Fibroblast of skin of right biceps (primary cell): ENCODE measurements at places on chromosomes 3 and 15.

- no peak for DNase-seq
Observed at GRCh38 chr3:178658694-178659325, 122.6 kb downstream of the KCNMB2 start.

DNA sequence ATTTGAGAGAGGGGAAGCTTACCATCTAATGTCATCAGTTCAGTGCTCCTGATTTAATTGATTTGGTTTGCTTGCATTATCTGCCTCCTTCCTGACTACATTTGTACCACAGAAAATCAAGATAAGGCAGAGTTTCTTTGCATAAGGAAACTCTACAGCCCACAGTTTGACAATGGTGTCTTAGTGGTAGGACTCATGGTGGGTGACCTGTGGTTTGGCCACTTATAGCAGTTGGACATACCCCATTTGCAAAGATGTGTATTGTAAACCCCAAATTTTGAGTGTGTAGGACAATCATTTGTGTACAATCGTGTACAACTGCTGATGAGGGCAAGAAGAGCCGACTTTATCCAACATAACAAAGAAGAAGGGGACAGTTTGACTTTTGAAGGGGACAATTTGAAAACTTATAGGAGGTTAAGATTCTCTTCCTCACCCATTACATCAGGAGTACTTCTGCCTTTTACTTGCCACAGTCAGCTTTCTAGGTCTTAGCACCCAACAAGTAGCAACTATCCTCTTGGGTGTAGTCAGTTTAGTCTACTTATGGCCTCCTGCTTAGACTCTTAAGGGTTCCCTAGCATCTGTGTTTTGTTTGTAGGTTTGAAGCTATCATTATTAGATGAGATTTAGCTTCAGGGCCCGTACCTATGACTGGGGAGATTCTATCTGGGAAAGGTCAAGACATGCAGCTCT is 6.2 kb downstream of the TGFBR2 start:
- no peak for DNase-seq

DNA sequence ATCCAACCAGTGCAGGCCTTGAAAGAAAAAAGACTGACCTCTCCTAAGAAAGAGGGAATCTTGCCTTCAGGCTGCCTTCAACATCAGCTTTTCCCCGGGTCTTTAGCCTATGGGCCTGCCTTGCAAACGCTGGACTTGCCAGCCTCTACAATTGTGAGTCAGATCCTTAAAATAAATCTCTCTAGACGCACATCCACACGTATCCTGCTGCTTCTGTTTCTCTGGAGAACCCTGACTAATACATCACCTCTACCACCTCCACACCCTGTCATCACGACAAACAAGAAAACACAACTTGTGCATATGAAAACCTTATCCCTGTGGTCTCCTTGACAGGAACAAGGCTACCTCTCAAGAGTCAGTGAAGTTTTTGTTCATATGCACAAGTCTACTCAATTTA is 11.8 kb downstream of the CYFIP1 start:
- peak; percentile 87 for DNase-seq

DNA sequence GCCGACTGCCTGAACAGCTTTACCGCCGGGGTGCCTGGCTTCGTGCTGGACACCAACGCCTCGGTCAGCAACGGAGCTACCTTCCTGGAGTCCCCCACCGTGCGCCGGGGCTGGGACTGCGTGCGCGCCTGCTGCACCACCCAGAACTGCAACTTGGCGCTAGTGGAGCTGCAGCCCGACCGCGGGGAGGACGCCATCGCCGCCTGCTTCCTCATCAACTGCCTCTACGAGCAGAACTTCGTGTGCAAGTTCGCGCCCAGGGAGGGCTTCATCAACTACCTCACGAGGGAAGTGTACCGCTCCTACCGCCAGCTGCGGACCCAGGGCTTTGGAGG is 815 bp downstream of the SPINT1 start:
- no peak for DNase-seq

DNA sequence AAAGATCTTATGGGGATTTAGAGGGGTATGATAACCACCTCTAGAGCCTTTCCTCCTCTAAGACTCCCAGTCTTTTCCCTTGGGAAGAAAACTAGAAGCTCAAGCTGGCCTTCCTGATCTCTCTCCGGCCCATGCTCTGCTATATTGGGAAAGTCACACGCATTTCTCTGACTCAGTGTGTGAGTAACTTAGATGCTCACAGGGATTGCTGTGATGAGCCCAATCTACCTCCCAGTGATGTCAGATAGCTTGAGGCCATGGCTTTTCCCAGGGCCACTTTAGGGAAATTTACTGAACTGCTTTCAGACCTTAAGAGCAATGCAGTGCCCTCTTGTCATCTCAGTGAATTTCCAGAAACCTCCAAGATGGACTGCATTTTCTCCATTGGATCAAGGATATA is 8.6 kb upstream of the ST8SIA2 start:
- peak; percentile 65 for DNase-seq

- peak; percentile 13 for DNase-seq
Observed at GRCh38 chr3:5428607-5429516, 241.4 kb downstream of the EDEM1 start.

GRCh38 chr15:62833646-62834045 is 208.9 kb upstream of the TPM1 start:
- peak; percentile 61 for DNase-seq

DNA sequence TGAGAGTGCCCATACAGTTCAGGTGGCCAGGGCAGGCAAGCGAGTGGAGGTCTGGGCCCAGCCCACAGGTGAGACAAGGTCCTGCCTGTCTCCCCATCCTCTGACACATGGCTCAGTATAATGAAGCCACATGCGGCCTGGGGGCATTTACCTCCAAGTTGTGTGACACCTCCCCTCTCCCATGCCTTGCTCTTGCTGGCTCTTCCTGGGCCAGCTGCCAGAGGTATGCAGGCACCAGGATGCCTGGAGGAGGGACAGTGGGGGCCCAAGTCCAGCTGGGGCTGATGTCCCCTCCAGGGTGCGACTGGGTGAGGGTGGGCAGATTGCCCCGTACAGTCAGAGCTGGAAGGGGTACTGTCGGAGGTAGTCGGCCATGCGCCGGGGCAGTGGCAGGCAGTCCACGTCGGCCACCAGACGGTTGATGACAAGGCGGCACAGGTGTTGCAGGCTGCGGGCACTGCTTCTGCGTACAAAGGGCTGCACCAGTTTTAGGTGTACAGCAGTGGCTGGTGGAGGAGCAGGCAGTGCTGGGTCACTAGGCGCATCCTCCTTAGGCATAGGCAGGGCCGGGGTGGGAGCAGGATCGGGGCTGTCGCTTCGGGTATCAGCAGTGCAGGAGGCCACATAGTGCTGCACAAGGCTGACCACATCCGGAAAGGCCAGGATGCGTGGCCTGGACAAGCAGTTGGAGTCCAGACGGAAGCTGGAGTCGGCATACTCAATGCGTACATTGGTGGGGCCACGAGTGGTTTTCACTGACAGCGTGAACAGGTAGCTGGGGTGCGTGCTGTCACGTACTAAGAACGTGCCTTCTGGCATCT is 4.1 kb downstream of the CISH start:
- DNase-seq, result no peak

DNA sequence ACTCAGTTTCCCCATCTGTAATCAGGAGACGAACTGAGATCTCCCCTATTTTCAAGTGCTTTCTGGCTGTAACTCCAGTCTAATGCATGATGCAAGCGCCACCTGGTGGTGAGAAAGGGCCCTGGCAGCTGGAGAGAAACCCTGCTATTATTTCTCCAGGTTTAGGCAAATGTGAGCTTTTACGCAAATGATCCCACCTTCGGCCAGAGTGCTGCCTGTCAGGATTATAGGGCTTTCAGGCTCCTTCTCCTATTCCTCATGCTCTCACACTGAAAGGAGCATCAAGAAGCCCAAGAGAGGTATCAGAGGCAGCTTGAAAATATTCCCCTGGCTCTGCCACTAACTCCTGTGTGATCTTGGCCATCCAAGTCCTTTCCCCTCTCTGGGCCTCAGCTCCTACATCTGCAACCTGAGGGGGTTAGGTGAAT is 93.9 kb upstream of the RASGRF1 start:
- peak; percentile 54 for DNase-seq

- DNase-seq, result no peak
Observed at GRCh38 chr3:25781758-25782594, 1.3 kb downstream of the NGLY1 start.

- DNase-seq, result peak; percentile 46
Observed at GRCh38 chr15:78064544-78064943, 13.0 kb downstream of the TBC1D2B start.

- no peak for DNase-seq
Observed at GRCh38 chr15:40688932-40689799, 5.8 kb upstream of the RAD51 start.

DNA sequence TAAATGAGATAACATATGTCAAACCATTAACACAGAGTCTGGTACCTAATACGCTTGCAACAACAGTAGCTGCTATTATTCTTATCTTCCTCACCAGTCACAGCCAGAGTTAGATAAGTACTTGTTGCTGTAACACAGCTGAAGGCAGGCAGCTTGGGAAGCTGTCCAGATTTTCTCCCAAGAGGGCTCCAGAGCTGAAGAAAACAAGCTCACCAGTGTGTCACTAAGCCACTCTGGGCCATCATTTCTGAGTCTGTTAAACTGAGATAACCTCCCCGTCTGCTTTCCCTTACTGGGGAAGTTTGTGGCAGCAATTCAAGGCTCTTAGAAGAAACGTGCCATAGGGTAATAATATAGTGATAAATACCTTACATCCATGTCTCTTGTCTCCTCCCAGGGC is 226.3 kb downstream of the TAFA4 start:
- no peak for DNase-seq

- no peak for DNase-seq
Observed at GRCh38 chr15:36914466-36914865, 185.9 kb downstream of the MEIS2 start.
